ENCODE measurements at places on chromosomes 11 and 22. TPM values are rescaled to one million over a fixed set of nuclear protein-coding genes. Genes with fewer than 3 reads are reported as not detected.

- DNase-seq, result no peak
Observed at GRCh38 chr11:5663511-5663910, 21.4 kb downstream of the TRIM5 start.

The MN1 gene
- polyA plus RNA-seq, result 27.5 TPM

The CHADL gene
- polyA plus RNA-seq, result 48.2 TPM

DNA sequence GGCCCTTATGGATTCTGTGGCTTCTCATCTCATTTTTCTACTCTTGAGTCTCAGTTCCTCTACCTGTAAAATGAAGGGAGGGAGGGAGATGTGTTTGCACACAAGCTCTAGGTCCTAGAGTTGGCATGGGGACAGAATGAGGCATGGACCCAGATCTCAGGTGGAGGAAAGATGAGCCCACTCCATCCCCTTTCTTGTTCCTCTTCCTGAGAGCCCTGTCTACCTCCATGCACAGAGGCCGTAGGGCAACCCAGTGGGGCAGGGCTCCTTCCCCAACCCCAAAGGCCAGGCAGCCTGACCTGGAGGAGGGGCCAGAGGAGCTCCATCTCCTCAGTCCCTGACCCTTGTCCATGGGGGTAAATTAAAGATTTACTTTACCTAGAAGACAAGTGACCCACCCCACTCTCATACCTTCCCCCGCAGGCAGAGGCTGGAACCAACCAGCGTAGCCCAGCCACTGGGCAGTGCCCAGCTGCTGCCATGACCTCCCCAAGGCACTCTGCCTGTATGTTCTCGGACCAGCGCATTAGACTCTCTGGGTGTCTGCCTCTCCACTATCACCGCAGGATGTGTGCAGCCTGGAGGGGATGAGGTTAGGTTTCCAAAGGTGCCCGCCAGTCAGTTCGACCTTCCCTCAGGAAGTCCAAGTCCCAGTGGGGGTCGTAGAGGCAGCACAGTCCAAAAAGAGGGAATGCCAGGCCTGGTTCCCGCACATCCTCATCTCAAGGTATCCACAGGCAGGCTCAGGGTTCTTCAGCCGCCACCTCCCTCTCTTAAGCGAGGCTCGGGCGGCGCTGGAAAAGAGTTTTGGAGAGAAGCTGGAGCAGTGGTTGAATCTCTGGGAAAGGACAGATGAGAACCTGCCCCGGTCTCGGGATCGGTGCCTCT is 3.0 kb downstream of the SMTN start:
- no peak for DNase-seq

The KRTAP5-8 gene
- polyA plus RNA-seq, result 0.22 TPM

GRCh38 chr11:69470793-69471728 is 10.4 kb upstream of the LINC01488 start:
- DNase-seq, result no peak

DNA sequence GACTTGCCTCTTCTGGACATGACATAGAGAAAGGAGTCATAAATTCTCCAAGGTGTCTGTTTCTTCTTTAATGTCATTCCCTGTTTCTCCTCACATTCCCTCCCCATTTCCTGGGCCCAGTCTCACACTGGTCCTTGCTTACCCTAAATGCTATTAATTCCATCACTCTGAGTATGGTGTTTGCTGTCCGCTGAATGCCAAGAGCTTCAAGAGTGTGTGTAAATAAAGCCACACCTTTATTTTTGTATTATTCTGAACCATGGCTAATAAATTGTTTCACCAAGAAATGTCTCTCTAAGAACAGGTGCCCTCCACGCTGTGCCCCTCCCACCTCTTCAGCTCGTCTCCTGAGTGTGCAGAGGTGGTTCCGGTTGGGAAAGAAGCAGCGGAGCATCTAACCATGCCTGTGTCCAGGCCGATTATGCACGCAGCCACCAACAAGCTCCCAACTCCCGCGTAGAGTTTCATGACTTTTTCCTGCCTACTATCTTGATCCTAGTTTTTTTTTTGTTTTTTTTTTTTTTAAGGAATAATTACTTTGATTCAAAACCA is 8.6 kb downstream of the TMEM121B start:
- no peak for DNase-seq

The ROBO4 gene
- 22.7 TPM for polyA plus RNA-seq

The IMMP1L gene
- 67.5 TPM for polyA plus RNA-seq

DNA sequence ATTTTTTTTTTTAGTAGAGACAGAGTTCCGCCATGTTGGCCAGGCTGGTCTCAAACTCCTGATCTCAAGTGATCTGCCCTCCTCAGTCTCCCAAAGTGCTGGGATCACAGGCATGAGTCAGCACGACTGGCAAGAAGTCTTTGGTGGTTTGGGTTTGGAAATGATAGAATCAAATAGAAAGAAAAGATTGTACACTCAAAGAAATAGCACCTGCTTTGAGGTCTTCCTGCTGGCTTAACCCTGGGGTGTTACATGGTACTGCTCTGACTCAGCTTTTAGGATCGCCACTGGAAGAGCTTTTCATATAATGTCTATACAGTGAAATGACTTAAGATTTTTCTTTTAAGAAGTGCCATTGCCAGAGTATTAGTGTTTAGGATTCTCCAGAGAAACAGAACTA is 50.2 kb downstream of the JAM3 start:
- no peak for DNase-seq

- DNase-seq, result peak; percentile 75
Observed at GRCh38 chr11:33869481-33870422, 22.1 kb downstream of the LMO2 start.

GRCh38 chr11:129974237-129974636 is 28.4 kb downstream of the PRDM10 start:
- DNase-seq, result no peak

GRCh38 chr11:104365676-104366075 is 201.7 kb upstream of the PDGFD start:
- no peak for DNase-seq

The E2F8 gene
- 1.9 TPM for polyA plus RNA-seq

The XKR3 gene
- not detected for polyA plus RNA-seq

DNA sequence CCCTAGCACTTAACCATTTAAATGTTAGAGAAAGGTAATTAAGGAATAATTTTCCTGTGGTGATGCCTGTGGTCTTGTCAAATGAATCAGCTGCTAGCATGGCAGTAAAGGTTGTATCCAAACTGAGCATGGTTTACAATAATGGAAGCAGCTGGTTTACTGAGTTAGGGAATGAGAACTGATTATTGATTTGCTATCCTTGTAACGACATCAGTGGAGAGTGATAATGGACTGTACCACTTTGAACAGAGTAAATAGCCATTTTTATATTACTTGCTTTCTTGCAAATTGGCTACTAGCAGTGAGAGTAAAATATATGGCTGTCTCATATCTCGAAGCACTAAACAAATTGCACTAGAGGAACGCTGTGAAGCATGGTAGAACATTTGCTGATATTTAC is 589.0 kb upstream of the ANO5 start:
- DNase-seq, result no peak

The TMEM191C gene
- 12.4 TPM for polyA plus RNA-seq

The RAB1B gene
- polyA plus RNA-seq, result 151 TPM

- DNase-seq, result no peak
Observed at GRCh38 chr22:41638748-41639147, 17.7 kb downstream of the XRCC6 start.

- no peak for DNase-seq
Observed at GRCh38 chr22:41544671-41545476, 604 bp upstream of the POLR3H start.

The SMTN gene
- polyA plus RNA-seq, result 61.0 TPM

DNA sequence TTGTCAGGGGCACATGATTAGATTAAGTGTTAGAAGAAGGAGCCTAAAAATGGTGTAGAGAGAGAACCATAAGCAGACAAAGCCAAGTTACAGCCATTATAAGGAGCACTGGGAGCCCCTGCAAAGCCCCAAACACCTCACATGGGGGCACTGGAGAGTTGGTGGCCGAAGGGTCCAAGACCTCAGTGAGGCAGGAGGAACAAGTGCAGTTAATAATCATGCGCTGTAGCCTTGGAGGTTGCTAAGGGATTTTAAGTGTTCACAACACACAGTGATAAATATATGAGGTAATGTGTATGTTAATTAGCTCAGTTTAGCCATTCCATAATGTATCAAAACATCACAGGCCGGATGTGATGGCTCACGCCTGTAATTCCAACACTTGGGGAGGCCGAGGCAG is 54.4 kb upstream of the JAM3 start:
- no peak for DNase-seq

GRCh38 chr11:60935676-60936442 is 11.6 kb downstream of the TMEM132A start:
- DNase-seq, result no peak

- no peak for DNase-seq
Observed at GRCh38 chr11:17076517-17077239, 789 bp downstream of the RPS13 start.

- DNase-seq, result peak; percentile 46
Observed at GRCh38 chr11:71120471-71120896, 131.9 kb downstream of the SHANK2 start.

The ZNF215 gene
- 3.1 TPM for polyA plus RNA-seq

GRCh38 chr11:10365045-10365444 is 60.2 kb downstream of the ADM start:
- no peak for DNase-seq

DNA sequence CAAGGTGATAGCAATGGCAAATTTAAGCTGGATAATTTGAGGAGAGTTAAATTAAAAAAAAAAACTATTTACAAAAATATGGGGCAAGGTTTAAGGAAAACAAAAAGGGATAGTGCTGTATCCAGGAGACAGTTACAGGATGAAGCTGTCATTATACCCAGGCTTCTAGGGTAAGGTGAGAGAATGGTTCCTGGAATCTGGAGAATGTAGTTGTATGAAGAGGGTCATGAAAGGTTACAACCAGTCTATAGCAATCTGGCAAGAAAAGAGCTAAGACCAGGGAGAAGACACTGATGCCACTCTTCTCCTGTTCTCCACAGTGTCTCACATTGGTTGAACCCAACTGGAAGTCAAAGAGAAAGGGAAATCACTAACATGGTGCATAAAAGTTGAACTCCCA is 144.9 kb downstream of the SOX6 start:
- DNase-seq, result no peak

The SCGB2A2 gene
- polyA plus RNA-seq, result not detected

DNA sequence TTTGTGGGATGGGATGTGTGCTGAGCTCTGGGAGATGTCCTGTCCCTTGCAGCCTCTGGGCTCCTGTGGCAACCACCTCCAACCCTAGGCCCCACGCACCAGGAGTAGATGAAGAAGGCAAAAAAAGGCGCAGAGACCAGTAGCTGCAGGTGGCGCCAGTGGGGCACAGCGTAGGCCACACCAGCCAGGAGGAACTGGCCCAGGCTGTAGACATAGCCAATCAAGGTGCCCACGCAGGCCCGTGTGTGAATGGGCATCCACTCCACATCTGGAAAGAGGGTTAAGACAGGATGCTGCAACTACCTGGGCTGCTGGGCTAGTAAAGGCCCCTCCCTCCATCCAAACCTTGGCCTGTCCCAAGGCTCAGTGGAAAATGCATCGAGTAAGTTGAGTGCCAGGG is 3.0 kb downstream of the SLC22A6 start:
- no peak for DNase-seq

The MPST gene
- polyA plus RNA-seq, result 47.7 TPM

- no peak for DNase-seq
Observed at GRCh38 chr11:120134931-120135228, 3.0 kb downstream of the TRIM29 start.

The PGA4 gene
- not detected for polyA plus RNA-seq

DNA sequence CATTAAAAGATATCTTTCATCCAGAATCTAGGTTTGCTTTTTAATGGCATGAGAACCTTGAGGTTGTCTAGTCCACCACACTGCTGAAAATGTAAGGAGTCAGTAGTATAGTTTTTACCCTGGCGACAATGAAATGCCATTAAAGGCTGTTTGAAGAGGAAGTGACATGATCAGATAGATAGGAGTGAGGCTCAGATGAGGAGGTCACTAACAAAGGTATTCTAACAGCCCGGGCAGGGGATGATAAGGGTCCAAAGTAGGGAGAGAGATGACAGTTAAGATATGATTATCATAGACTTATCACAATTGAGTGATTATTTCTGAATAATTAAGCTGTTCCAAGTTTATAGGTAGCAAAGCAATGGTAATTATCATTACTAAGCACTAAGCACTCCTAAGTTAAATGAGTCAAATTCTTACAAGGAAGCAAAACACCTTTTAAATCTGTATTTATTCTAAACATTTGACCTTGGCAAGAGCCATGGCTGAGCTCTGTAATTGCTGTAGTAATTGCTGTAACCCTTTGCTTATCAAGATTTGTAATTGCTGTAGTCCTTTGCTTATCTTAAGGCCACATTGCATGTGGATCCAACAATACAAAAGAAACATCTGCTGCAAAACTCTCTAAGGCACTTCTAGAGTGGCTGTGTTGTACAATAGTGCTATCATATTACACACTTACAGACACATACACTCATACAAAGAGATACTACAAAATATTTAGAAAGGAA is 92.6 kb downstream of the ENTHD1 start:
- DNase-seq, result no peak

The RASD2 gene
- 12.0 TPM for polyA plus RNA-seq

DNA sequence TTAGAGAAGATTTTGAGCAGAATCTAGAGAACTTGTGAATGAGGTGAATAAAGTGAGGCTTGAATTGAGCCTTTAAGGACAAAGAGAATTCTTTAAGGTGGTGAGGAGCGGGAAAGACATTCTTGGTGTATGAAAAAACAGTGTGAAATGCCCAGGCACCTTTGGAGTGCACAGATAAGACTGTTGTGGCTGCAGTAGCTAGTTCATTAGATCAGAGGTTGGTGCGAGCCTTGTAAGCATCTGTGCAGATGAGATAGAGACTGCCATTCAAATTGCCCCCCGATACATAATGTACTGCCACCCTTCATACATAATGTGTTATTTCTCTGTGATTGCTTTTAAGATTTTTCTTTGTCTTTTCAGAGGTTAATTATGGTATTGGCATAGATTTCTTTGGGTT is 31.3 kb downstream of the ATXN10 start:
- no peak for DNase-seq

The C1QTNF6 gene
- polyA plus RNA-seq, result 15.1 TPM

- DNase-seq, result no peak
Observed at GRCh38 chr22:40504285-40505249, 132.0 kb downstream of the MRTFA start.

DNA sequence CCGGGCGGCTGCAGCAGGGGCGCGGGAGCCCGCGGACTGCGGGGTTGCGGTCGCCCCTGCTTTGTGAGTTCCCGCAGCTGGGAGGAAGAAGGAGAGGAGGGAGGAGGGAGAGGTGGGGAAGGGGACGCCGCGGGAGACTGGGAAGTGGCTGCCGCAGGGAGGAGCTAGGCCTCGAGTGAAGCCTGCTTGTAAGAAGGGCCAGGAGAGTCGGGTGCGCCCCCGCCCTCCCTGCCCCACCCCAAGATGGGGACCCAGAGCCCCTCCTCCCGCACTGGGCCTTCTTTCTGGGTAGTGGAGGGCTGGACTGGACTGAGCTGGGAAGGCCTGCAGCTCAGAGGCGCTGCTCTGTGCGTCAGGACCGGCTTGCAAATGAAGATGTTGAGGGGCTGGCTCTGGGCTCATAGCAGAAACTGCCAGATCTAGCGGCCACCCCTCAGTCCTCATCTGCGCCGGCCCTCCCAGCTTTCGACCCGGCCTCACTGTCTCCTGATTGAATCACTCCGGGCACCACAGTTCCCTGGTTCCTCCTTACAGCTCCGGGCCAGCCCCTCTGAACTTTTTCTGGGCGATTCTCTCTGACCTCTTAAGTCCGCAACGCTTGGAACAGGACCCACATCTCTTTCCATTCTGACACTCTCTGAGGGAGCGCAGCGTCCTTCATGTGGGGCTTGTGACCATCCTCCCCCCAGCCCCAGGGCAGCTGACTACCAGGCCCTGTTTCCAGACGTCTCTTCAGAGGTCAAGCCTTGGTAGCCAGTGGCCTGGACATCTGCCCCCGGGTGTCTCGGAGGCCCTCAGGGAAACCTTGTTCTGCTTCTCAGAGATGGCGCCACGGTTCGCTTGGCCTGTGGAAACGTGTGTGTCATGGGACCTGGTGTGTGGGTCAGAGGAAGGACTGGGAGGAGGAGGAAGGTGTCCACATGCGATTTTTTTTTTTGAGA is 21.9 kb downstream of the SERPINH1 start:
- DNase-seq, result peak; percentile 94
